ENCODE measurements at places on chromosomes 7 and 10.

GRCh38 chr10:48491392-48492139 is 113.3 kb downstream of the ARHGAP22 start:
- DNase-seq, result no peak

DNA sequence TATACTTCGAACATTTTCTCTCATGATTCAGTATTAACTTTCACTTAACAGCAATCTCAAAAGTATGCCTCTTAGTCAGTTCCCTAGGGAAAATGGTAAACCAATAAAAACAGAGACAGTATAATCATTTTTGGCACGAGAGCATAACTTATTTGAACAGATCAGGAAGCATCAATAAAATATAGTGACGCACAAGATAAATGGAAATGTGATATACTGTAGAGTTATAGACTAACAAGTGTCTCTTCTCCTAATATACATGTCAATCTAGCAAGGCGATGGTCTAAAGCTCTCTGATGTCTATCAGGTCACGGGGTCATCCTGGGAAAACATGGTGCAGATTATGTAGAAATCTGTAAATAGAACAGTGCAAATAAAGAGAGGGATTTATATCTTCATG is 131.6 kb downstream of the HGF start:
- DNase-seq, result no peak

GRCh38 chr7:150370612-150371071 is 2.0 kb downstream of the REPIN1 start:
- no peak for DNase-seq

DNA sequence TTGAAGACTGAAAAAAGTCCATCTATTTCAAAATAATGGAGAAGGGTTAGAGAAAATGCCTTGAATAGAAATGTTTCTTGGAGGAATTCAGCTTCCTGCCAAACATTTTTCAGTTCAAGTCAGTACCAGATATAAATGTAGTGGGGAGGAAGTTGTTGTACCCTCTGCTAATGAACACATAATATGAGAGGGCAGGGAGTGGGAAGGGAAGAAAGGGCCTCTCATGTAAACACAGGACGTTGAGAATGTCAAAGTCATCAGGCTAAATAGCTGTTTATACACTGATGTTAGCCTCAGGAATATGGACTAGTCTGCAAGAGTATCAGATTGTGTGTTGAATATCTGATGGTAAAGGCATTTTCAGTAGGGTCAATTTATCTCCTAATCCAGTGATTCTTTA is 37.0 kb downstream of the GPR37 start:
- DNase-seq, result no peak

DNA sequence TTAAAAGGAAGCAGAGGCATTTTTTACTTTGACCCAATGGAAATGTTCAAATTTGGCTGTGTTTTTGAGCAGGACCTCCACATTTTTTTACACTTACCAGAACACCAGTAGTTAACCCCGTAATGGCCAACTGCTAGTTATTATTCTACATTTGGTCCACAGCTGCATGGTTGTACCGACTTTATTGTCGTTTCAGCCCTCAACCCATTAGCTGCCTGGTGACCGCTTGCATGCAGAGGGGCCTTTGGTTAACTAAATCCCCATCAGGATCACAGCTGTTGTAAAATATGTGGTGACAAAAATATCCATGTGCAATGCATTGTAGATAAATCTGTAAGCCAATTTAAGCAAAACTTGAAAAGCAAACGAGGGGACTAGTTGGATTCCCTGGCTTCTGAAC is 342.2 kb upstream of the MEOX2 start:
- DNase-seq, result no peak

- DNase-seq, result no peak
Measured at GRCh38 chr7:131934452-131934851, 378.0 kb upstream of the PODXL start.

- DNase-seq, result no peak
Measured at GRCh38 chr7:148708026-148708885, 9.6 kb downstream of the CUL1 start.

DNA sequence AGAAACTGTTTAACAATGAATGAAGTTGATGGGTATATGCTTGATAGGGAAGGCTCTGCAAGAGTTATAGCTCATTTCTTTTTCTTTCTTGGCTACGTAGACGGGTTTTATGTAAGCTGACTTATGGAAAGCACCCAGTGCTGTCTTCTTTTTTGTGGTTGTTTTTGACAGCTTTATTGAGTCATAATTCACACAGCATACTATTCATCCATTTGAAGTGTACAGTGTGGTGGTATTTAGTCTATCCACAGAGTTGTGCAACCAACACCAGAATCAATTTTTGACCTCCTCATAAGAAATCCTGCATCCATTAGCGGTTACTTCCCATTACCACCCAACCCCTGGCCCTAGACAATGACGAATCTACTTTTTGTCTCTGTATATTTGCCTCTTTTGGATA is 240.6 kb upstream of the KIAA1217 start:
- DNase-seq, result no peak

GRCh38 chr10:58282615-58283014 is 13.7 kb downstream of the CISD1 start:
- DNase-seq, result no peak

GRCh38 chr10:111944331-111944730 is 239.2 kb downstream of the GPAM start:
- no peak for DNase-seq

DNA sequence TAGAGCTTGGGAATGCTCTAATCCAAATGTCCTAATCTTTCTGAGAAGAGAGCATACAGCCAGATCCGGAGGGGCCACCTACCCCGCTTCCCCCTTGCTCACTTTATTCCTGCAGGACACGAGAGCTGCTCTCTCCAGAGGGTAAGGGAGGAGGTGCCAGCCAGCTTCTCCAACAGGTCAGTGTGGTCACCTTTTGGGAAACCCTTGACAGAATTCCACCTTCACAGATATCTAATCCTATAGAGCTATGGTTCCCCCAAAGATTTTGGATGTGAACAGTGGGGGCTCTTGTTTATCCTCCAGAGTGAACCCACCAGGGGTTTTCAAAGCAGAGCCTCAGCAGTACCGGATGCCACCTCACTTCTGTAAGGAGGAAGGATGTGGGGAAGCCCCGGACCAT is 34.6 kb upstream of the C10orf90 start:
- DNase-seq, result no peak

- no peak for DNase-seq
Measured at GRCh38 chr10:107657851-107658250, 493.3 kb upstream of the SORCS1 start.
